CD8-positive, alpha-beta memory T cell (primary cell): ENCODE measurements at places on chromosomes 3 and 15.

DNA sequence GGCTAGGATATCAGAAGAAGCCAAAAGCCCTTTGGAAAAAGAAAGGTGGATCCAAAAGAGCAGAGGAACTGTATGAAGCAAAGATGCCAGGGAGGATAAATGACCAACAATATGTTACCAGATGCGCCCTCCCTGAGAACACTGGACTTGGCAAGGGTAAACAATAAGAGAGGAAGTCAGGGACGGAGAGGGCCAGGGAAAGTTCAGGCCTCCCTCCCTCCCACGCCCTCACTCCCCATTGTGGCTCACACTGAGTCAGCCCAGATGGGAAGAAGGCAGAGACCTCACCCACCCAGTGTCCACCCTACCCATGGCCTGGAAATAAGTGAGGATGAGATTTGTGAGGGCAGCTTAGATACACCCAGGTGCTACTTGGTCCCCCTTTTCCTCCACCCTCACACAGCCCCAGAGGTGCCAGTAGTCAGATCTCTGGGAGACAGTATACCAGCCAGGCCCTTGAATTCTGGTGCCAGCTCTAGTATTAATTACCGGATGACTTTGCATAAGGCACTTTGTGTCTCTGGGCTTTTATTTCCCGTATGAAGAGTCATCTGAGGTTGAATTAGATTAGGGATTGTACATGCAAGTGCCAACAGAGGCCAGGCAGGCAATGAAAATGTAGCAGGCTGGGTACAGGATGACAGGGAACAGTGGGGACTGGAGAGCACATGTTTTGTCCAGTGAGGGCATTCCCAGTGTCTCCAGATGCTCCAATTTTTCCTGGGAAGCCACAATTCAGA, 35.1 kb upstream of the FRMD4B start:
- DNase-seq, result no peak

GRCh38 chr3:191329654-191330529, at the start of gene UTS2B:
TSS of gene UTS2B (minus strand) at chr3:191330526. CDS start at chr3:191282189, 48,337 bp downstream.
- peak; percentile 47 for DNase-seq

DNA sequence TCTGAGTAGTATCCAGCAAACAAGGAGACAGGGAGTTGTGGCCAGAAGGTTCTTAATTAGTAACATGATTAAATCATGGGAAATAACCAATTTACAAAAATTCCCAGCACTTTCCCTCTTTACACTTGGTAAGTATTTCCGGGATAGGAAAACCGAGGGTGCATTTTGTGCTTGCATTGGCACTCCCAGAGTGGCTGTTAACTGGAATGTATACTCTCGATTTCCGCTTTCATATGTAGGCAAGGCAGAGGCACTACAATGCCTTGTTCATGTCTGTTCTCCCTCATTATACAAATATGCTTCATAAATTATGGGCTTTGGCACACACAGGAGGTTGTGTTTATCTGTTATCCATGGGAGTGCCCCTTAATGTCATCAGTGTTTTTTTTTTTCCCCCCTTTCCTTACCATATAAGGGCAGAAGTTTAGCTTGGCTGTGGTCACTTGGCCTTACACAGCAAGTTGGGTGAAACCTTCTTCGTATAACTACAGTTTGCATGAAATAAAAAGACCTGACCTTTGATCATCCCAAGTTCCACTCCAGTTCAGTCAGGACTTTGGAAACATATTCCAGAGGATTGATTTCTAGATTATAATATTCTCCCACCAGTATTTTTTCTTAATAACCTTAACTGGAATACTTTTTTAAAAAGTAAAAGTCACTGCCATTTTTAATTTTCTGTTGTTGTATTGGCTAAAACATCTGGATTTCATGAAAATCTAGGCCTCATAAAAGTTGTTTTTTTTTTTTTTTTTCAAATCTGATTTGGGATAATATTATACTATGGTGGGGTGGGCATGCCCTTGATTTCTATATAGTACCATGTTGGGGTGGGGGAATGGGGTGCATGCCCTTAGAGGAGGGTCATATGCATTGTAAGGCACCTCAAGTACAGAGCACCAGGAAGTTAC, 8.9 kb downstream of the TPM1 start:
- DNase-seq, result no peak

- DNase-seq, result no peak
These were observed 49.2 kb downstream of the MBNL1 start for GRCh38 chr3:152317956-152318355.

DNA sequence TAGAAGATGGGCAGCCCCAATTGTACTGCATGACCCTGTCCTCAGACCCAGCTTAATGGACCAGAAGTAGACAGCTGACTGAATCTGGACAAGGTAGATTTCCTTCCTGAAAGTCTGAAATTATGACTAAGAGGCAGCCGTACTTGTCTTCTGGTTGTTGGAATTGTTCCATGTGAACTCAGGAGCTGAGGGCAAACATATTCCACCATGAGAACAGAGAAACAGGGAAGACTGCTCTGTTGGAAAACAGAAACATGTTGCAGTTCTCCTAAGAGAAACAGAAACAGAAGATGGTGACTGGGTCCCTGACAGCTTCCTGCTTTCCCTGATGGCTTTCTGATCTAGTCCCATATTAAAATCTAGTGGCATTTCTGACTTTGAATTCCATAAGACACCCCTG, 24.1 kb downstream of the POPDC2 start:
- DNase-seq, result no peak

GRCh38 chr3:103873021-103873420, 1438.2 kb downstream of the ZPLD1 start:
- no peak for DNase-seq

GRCh38 chr15:91769894-91770293, 83.6 kb upstream of the SLCO3A1 start:
- DNase-seq, result no peak

DNA sequence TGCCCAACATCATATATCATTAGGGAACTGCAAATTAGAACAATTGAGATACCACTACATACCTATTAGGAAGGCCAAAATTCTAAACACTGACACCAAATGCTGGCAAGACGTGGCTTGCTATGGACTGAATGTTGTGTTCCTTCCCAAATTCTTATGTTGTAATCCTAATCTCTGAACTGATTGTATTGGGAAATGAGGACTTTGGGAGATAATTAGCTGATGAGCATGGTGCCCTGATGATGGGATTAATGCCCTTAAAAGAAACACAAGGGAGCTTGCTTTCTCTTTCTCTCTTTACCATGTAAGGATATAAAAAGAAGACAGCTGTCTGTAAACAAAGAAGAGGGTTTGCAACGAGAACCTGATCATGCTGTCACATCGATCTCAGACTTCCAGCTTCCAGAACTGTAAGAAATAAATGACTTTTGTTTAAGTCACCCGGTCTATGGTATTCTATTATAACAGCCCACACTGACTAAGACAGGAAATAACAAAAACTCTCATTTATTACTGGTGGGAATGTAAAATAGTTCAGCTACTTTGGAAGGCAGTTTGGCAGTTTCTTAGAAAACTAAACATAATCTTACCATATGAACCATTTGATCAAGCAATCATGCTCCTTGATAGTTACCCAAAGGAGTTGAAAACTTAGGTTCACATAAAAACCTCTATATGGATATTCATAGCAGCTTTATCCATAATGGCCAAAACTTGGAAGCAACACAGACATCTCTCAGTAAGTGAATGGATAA, 458.3 kb upstream of the CBLB start:
- no peak for DNase-seq

GRCh38 chr3:188775412-188775811, 396.4 kb upstream of the TPRG1 start:
- no peak for DNase-seq

DNA sequence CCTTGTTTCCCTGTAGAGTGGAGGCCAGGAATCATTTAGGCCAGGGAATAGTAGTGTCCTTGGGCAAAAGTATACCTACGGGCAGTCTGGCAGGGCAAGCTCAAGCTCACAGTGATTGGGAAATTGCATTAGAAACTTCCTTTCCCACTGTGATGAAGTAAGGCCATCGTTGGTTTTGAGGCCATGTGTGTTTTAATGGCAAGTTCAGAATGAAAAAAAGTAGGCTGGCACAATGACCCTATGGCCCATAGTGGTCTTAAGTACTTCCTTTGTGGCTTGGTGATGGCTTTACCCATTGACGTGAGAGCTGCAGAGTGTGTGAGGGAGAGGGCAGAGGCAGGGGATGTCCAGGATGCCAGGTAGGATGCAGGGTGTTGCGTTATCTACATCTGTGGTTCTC, 28.8 kb downstream of the LIMD1 start:
- no peak for DNase-seq

DNA sequence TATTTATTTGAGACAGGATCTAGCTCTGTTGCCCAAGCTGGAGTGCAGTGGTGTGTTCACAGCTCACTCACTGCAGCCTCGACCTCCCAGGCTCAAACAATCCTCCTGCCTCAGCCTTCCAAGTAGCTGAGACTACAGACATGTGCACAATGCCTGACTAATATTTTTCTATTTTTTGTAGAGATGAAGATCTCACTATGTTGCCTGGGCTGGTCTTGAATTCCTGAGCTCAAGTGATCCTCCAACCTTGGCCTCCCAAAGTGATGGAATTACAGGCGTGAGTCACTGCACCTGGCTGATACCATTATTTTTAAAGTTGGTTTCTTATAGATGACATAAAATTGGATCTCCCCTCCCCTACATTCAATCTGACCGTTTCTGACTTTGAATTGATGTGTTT, 139.5 kb upstream of the RGMA start:
- DNase-seq, result no peak

- no peak for DNase-seq
These were observed 76.4 kb upstream of the ETV5 start for GRCh38 chr3:186185194-186185787.

DNA sequence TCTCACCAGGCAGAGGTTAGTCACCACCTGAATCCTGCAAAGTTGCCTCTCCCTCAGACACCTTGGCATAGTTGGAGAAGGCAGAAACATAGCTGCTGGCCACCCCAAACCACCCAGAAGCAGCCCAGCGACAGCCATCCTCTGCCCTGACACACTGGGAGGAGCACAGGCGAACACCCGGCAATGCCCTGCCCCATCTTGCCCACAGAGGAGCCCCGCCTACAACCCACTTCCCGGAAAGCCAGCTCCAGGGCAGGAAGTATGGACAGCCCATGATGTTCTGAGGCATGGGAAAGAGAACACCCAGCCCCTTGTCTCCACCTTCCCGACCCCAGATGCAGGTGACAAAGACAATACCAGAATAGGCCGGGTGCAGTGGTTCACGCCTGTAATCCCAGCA, 12.6 kb upstream of the SHISA5 start:
- DNase-seq, result no peak

DNA sequence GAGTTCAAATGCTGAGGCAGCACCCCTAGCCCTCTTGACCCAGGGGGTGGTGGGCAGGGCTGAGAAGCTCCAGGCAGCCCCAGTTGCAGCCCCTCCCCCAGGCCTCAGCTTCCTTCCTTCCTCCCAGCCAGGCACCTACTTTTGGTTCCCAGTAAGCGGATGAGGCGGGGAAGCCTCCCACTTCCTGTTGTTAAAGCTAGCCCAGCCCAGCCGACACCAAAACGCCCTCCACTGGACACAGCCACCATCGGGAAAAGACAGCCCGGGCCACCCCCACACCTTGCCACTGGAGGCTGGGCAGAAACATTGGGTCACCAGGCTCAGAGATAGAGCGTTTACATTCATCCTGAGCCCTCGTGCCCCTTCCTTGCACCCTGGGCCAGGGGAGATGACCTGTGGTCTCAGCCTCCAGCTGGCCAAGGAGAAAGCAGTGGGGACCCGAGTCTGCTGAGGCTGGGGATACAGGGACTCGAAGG, 3.5 kb downstream of the DUSP7 start:
- peak; percentile 58 for DNase-seq

GRCh38 chr15:71899674-71900073, 89.3 kb downstream of the NR2E3 start:
- no peak for DNase-seq

DNA sequence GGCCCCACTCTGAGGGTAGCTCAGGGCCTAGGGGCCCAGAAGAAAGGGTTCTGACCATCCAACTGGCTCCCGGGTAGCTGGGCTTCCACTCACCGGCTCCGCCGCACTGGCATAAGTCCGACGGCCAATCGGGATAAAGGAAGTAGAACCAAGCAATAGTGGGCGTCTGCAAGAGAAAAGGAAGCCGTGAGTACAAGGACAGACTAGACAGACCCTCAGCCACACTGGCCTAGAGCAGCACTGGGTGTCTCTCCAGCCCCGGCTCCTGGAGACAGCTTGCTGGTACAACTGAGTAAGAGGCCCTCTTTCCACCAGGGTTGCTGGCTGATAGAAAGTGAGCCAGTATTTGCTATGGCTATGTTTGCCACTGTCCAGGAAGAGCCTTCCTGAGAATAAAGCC, 22.4 kb downstream of the BDH1 start:
- no peak for DNase-seq

- no peak for DNase-seq
These were observed 76.3 kb upstream of the FRMD4B start for GRCh38 chr3:69462022-69462825.

DNA sequence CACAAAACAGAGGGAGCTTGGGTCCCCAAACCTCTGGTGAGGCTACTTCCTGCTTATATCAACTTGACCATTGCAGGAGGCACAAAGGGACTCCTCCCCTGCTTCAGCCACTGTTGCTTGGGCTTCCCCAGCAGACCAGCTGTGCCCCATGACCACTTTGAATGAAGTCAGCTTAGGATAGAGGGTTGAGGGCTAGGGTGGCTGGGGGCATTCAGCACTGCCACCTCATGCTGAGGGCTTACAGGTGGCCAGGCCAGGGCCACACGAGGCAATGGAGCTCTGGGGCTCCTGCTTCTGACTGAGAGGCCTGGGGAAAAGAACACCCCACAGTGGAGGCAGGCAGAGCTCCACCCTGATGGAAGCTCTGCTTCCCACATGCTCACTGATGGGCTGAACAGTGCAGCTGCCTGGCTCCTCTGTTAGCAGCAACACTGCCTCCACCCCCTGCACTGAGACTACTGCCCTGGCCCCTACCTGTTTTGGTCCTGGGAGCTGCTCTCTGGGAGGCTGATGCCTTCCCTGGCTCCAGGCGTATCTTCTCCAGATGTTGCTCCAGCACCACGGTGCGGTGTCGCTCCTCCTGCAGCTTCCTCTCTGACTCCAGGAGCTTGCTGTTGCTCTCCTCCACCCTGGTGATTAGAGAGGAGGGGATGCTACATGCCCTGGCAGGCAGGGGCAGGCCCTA, 10.2 kb upstream of the HHATL start:
- no peak for DNase-seq

DNA sequence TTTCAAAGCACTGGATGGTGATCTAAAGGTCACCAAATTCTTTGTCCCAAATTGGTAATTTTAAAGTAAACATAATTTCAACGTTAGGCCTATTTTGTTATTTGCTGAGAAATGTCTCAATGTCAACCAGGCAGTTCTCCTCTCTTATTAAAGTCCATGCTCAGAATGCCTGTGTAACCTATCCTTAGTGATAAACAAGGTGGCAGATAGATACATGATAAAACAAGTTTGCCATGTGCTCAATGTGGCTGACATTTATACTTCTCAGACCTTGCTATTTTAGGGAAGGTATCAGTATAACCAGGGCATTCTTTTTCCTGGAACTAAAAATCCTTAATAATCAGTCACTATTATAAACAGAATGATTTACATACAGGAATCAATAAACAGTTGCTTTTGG, 8.5 kb downstream of the MBNL1 start:
- DNase-seq, result no peak
